ENCODE measurements at places on chromosomes 1 and 21. TPM values are rescaled to one million over a fixed set of nuclear protein-coding genes. Genes with fewer than 3 reads are reported as not detected.

ILDR2 gene
- 17.5 TPM for total RNA-seq

CCDC185 gene
- total RNA-seq: 0.17 TPM

CHI3L1 gene
- total RNA-seq: 0.69 TPM

MROH9 gene
- total RNA-seq: not detected

LCE3D gene
- total RNA-seq: not detected

NKAIN1 gene
- not detected for total RNA-seq

MFAP2 gene
- total RNA-seq: 2.6 TPM

DNA sequence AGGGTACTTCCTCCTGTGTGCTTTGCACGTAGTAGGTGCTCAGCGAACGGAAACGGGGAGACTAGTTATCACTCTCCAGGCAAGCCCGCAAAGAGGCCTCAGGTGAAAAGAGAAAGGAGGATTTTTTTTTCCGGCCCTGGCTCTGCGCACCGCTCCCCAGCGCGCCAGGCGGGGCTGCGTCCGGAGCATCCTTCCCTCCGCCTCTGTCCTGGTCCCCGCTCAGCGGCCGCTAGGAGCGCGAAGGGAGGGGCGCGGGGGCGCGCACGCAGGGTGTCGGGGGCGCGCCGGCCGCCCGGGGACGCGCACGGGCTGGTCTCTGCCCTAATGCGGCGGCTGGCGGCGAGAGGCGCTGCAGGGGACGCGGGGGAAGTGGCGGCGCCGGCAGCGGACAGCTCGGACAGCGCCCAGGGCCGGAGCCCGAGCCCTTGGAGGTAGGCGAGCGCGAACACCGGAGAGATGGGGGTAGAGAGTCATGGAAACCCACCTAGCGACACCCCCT is 42.3 kb upstream of the NFASC start:
- DNase-seq: no peak

DNA sequence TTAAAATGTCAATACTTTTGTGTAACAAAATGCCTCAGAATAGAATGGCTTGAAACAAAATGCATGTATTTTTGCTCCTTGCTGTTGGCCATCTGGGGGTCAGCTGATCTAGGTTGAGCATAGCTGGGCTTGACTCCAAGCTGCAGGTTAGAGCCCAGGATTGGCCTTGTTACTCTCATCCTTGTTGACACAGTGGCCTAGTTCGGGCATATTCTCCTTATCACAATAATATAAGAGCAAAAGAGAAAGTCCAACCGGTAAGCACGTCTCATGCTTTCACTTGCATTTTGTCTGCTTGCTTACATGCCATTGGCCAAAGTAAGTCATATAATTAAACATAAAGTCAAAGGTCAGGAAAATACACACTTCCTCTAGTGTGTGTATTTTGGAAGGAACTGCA is 456.2 kb downstream of the KCNT2 start:
- DNase-seq: no peak

DNA sequence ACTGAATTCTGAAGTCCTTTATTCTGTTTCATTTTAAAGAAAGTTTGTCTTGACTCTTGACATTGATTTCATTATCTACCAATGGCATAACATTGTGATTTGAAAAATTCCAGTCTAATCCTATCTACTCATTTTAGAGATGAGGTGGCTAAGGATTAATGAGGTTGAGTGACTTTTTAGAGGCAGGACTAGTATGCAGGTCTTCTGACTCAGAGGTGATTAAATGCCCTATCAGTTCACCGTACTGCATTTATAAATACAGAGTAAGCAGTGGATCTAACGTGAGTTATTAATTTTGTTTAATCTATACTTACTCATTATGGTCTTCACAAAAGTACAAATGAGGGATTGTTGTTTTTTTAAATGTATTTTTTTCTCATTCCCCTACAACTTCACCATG is 277.6 kb downstream of the PTBP2 start:
- peak; percentile 4 for DNase-seq

- no peak for DNase-seq
Measured at GRCh38 chr1:207810606-207811295, 58.9 kb downstream of the CD46 start.

DNA sequence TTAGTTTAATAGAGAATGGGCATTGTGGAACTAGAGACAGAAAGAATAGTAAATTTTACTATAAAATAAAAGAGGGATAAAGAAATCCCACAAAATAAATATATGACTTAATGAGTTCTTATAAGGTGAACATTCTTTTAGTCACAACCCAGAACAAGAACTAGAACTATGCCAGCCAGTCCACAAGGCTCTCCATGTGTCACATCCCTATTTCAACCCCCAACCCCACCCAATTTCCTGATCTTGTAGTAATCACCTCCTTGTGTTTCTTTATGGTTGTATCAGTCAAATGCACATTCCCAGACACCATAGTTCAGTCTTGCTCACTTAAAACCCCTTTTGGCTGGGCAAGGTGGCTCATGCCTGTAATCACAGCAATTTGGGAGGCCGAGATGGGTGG is 662.3 kb upstream of the CAMK1G start:
- no peak for DNase-seq

DNA sequence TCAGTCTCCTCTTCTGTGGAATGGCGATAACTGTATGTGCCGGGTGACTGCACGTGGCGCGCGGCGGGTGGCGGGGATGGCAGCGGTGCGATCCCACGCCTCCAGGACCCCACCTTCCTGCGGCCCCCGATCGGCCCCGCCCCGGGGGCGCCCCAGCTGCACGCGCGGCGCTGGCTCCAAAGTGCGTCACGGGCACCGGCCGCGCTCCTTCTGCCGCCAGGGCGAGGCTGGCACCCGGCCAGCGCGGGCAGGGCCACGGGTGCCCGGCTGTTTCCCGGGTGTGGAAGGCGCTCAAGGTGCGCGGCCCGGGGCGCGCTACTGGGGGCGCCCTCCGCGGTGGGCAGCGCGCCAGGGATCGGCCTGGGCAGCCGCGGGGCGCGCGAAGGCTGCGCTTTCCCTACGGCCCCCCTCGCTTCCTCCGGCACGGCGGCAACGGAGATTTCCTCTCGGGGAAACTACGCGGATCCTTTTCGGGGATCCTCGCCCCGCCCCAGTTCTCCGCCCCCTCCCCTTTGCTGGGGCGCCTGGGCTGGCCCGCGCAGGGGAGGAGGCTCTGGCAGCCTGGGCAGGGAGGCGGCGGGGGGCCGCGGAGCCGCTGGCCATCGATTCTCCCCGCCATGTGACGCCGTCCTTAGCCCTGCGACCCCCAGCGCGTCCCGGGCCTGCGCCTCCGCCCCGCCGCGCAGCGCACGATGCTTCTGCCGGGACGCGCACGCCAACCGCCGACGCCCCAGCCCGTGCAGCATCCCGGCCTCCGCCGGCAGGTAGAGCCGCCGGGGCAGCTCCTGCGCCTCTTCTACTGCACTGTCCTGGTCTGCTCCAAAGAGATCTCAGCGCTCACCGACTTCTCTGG is at the start of gene EVA1C:
TSS of gene EVA1C (plus strand) at position 545 of the 853 bp plus-strand sequence. CDS start at position 693, 148 bp downstream.
- DNase-seq: no peak

DNA sequence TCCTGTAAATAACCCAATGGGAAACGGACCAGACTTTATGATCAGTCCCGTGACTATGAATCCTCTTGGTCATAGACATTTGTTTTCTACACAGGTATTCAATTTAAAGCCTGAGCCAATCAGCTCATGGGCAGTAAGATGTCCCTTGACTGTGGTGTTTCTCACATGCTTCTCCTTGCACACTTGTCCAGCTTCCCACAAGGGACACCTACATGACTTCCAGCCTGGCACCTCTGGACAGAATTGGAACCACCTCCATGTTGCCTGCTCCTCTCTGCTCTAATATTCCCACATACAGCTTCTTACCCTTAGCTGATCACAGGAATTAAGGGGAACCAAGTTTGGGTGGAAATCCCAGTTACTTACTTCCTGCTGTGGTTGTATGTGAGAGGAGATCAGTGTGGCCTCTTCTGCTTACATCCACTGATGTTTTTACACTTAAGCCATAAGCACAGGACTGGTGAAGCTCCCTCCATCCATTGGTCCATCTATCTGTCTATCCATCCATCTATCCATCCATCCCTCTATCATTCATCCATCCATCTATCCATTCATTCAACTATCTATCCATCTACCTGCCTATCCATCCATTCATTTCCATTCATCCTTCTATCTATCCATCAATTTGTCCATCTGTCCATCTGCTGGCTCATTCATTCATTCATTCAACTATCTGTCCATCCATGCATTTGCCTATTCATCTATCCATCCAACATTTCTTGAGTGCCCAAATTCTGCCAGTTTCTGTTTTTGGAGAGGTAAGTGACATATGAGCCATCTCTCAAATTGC is 16.4 kb downstream of the RUNX1 start:
- no peak for DNase-seq

- no peak for DNase-seq
Measured at GRCh38 chr1:31573261-31573660, 3.1 kb upstream of the TINAGL1 start.

DNA sequence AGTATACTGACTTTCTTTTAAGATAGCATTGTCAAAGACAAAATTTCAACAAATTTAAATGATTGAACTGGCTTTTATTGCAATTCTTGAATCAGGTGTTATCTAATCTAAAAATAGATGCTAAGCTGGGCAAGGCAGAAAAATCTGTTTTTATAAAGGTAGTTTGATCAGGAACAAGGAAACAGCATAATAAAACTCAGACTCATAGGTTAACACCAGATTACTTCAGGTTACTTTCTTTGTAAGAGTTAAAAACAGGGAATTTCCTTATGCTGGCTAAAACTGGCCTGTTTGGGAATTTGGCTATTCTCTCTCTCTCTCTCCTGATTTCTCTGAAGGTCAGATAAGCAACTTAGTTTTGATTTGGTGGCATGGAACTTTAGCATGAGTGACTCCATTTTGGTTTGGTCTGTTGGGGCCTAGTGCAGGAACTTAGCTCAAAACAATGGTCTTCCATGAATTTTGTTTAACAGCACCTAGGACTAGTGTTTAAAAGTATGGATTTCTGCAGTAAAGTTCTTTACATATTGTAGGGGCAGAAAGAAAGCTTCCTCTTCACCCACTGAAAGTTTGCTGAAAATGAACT is 24.2 kb upstream of the IVNS1ABP start:
- no peak for DNase-seq

GRCh38 chr1:171581766-171582165 is 40.3 kb upstream of the MYOCOS start:
- DNase-seq: no peak

DNA sequence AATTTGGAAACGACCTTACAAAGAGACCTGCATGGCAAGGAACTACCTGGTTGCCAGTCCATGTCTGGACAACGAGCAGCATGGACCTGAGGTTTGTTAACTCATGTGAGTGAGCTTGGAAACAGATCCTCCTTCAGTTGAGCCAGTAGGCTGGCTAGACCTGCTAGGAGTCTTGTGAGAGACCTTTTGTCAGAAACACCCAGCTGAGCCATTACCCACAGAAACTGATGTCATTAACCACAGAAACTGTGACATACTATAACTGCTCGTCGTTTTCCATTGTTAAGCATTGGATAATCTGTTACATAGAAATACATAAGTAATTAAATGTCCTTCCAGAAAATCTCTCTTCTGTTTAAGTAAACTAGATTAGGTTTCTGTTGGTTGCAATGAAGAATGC is 211.1 kb upstream of the C21orf91 start:
- DNase-seq: no peak

DNA sequence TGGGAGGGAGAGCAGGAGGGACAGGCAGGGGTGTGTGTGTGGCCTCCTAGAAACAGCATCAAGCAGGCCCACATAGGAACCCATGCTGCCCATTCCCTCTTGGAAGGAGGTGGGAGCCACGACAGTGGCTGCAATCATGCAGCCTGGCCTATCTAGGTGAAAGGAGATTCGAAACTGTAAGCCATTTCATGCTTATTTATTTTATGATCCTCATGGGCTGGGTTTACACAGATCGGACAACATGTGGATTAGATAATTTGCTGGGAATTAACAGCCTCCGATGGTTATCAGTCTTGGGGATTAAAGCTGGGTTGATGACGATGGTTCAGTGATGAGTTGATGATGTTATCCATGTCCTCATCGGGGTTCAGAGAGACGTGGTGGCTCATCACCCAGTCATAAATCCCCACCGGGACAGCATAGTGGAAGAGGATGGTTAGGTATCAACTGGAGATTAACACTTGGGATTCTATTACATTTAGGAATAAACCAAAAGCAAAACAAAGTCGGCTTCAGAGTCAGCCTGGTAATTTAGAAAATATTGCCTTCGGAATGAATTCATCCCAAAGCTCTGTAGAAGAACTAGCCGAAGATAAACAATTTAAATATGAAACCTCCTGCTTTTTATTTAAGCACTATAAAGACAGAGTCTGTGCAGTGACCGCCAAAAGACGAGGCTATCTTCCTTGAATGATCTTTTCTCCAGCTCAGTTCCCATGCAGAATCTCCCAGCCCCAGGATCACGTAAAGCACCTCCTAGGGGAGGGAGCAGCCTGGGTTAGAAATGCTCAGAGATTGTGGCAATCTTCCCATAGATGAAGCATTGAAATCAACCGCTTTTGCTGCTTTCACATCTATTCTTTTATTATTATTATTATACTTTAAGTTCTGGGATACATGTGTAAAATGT is 252.8 kb downstream of the FOXD2 start:
- DNase-seq: no peak

- DNase-seq: no peak
Measured at GRCh38 chr1:167453123-167453522, 65.2 kb downstream of the CD247 start.

- no peak for DNase-seq
Measured at GRCh38 chr1:218787826-218788225, 385.9 kb upstream of the LYPLAL1 start.

- peak; percentile 97 for DNase-seq
Measured at GRCh38 chr1:34199927-34200326, 23.2 kb downstream of the C1orf94 start.

DNA sequence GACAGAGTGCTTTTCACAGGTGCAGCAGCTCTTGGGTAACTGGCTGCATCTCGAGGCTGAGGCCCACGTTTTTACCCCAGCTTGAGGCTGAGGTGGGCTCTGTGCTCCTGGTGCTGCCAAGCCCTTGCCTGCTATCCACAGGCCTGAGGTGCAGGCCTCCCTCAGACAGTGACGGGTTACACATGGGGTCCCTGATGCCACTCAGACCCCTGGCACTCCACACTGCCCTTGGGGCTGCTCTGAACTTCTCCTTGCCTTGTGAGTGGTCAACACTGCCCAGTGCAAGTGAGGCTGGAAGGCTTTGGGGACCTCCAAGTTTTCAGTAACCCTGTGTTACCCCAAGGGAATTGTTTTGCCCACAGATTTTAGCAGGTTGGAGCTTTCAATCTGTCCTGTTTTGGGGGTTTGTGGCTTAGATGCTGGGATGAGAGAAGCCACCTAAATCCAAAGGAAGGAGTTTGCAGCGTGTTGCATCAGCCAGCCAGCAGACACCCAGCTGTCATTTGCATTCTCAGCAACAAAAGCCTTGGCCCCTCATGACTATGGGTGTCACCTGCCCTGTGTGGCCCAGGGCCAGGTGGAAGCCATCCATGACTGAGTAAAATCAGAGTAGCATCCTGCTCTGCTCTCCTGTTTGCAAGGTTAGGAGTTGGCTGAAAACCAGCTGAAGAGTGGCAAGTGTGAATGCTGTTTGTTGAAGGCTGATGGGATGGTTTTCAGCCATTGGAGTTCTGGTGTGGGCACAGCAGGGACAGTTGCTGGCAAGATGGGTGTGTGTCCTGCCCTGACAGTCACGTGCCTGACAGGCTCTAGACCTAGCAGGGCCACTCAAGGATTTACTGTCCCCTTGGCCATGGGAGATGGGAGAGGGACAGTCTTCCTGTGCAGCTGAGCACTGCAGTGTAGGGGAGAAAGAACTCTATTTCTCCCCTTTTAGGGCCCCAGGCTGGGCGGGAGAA is 3.2 kb downstream of the RNF187 start:
- DNase-seq: peak; percentile 13
